Type B pancreatic cell (in vitro differentiated cells): ENCODE measurements at places on chromosomes 5 and 9. TPM values are rescaled to one million over a fixed set of nuclear protein-coding genes. Genes with fewer than 3 reads are reported as not detected.

ALDH1A1 gene
- total RNA-seq, result 242 and 417 TPM in 2 replicates

DNA sequence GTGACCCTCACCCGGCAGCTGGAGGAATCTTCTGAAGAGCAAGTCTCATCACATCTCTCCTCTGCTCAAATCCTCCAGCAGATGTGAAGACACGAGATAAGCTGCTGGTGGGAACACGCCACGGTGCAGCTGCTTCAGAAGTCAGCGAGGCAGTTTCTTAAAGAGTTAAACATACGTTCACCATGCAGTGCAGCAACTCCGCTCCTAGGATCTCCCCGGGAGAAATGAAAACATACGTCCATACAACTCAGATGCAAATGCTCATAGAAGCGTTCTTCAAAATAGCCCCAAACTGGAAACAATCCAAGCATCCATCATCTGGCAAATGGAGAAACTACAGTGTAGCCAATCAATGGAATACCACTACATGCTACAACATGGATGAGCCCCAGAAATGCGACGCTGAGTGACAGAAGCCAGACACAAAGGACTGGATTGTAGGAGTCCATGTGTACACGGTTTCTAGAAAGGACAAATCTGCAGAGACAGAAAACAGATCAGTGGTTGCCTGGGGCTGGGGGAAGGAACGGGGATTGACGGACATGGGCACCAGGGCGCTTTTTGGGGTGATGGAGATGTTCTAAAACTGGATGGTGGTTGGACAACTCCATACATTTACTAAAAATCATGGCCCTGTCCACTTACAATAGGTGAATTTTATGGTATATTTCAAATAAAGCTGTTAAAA lies 150.6 kb downstream of the COL23A1 start:
- H3K4me3 ChIP-seq, result no peak overlapping the region
- H3K27ac ChIP-seq, result no peak overlapping the region
- H3K27me3 ChIP-seq, result no peaks in the 10 kb centered on the region
- H3K36me3 ChIP-seq, result no peaks in the 10 kb centered on the region

DNA sequence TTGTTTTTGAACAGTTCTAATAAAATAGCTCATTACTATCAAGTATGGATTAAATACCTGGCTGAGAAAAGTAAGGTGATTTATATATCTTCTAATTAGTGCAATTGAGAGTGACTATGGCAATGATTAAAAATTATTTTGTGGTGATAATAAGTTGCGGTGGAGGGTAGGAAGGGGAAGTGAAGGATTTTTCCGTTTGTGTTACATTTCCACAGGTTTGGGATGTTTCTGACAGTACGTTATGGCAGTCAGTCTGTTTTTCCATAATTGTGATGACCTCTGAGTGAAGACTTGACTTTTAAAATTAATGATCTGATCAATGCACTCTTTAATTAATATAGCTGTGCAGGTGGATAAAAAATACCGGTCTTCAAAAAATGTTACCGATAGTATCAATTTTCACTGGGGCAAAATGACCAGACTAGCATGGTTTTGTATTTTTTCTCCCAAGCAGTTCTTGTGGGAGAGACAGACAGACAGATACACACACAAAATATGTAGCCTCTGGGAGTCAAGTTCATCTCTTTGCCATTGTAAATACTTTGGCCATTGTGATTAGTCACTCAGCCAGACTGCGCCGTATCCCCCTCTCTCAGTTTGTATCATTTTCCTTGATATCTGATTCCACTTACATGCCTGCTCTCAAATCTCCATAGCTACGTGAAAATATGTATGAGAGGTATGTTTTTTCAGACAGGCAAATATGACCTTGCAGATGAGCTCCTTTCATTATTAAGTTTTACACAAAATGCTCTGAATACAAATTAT lies 60.2 kb downstream of the ARHGAP26 start:
- H3K36me3 ChIP-seq, result peaks cover 1% of the 10 kb centered on the region
- no peak overlapping the region for H3K4me3 ChIP-seq
- no peak for DNase-seq
- H3K4me1 ChIP-seq, result peaks cover 42% of the 10 kb centered on the region
- no peaks in the 10 kb centered on the region for H3K27me3 ChIP-seq

DNA sequence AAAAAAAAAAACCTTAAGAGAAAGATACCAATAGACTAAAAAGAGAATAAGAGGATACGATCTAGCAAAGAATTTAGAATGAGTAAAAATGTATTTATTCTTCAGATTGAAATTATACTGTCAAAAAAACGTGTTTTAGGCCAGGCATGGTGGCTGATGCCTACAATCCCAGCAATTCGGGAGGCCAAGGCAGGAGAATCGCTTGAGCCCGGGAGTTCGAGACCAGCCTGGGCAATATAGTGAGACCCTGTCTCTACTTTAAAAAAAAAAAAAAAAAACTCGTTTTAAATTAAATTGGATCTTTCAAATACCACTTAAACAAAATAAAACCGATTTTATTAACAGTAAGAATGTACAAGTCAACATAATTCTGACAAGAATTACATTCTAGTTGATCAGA lies 41.8 kb downstream of the FBXL17 start:
- no peak overlapping the region for H3K27ac ChIP-seq
- H3K27me3 ChIP-seq, result no peaks in the 10 kb centered on the region
- peaks cover 11% of the 10 kb centered on the region for H3K4me1 ChIP-seq
- no peak overlapping the region for H3K4me3 ChIP-seq
- H3K36me3 ChIP-seq, result peaks cover 3% of the 10 kb centered on the region
- no peak for DNase-seq

- no peak for DNase-seq
- H3K4me1 ChIP-seq, result peaks cover 4% of the 10 kb centered on the region
- no peak overlapping the region for H3K27ac ChIP-seq
These were observed 28.4 kb downstream of the NNT start for GRCh38 chr5:43631182-43631910.

DNA sequence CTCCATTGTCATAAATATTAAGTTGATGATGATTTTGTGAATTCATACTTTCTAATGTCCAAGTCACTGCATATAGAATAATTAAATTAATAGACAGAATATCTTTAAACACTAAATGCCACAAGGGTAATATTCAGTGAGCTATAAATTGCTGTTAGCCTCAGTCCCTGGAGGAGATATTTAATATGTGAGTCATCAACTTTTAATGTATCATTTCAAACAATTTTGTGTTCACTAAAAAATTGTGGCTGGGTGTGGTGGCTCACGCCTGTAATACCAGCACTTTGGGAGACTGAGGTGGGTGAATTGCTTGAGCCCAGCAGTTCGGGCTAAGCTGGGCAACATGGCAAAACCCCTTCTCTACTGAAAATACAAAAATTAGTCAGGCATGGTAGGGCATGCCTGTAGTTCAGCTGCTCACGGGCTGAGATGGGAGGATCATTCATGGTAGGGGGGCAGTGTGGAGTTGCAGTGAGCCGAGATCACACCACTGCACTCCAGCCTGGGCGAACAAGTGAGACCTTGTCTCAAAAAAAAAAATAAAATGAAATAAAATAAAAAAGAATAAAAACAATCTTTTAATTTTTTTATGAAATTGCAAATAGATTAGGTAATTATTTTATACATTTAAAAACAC lies 717.3 kb upstream of the CHD1 start:
- no peak overlapping the region for H3K4me3 ChIP-seq
- H3K4me1 ChIP-seq, result no peaks in the 10 kb centered on the region
- no peaks in the 10 kb centered on the region for H3K27me3 ChIP-seq
- no peaks in the 10 kb centered on the region for H3K36me3 ChIP-seq
